Cerebellum (tissue), 4 donors: ENCODE measurements at places on chromosomes 5 and 9. TPM values are rescaled to one million over a fixed set of nuclear protein-coding genes. Genes with fewer than 3 reads are reported as not detected.

DNA sequence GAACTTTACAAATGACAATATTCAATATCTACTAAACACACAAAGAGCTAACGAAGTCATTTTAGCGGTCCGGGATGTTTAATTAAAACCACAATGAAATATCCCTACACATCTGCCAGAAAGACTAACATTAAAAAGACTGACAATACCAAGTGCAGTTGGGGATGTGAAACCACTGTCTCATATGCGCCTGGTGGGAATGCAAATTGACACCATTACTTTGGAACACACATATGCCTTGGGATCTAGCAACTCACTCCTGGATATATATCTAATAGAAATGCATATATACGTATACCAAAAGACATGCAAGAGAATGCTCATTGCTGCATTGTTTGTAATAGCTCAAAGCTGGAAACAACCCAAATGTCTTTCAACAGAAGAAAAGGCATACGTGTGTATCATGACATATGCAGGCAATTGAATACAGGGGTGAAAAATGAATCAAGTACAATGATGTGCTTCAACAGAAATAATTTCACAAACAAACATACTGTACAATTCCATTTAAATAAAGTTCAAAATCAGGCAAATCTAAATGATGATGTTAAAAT lies 153.3 kb downstream of the CARTPT start:
- no peak for DNase-seq

- DNase-seq = no peak
Measured at GRCh38 chr5:20609126-20609525, 621.1 kb upstream of the CDH18 start.

GRCh38 chr9:91187311-91187964 lies 174.3 kb downstream of the AUH start:
- no peak for DNase-seq

DNA sequence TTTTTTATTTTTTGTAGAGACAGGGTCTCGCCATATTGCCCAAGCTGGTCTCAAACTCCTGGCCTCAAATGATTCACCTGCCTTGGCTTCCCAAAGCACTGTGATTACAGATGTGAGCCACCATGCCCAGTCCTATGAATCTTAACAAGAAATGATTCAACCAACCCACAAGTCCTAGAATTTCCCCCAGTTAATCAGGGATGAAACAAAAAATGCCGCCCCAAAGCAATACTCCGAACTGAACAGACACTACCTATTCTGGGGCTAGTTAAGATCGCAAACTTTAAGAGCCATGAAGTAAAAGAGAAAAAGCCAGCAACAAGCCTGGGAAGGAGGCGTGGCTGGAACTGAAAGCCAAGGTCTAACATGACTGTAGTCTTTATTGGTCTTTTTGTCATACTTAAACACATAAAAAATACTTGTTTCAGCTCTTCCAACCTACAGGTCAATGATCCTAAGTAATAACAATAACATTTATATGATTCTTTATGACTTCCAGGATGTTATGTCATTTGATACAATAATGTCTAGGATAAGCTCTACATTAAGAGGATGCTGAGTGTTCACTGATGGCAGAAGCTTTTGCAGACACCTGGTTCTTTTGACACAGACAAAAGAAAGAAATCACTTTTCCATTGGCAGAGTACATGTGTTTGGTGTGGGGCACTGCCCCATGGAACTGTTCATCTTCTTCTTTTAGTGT lies 361.1 kb upstream of the TLE4 start:
- DNase-seq = no peak

Gene PCDHB6
- 3.7 TPM for total RNA-seq
